ENCODE measurements at places on chromosomes 5 and 9.

GRCh38 chr9:9387511-9388115 lies 1225.2 kb downstream of the PTPRD start:
- no peaks in the 10 kb centered on the region for H3K27me3 ChIP-seq
- no peak overlapping the region for H3K4me3 ChIP-seq
- H3K27ac ChIP-seq: no peak overlapping the region
- H3K4me1 ChIP-seq: no peaks in the 10 kb centered on the region
- H3K36me3 ChIP-seq: no peaks in the 10 kb centered on the region

DNA sequence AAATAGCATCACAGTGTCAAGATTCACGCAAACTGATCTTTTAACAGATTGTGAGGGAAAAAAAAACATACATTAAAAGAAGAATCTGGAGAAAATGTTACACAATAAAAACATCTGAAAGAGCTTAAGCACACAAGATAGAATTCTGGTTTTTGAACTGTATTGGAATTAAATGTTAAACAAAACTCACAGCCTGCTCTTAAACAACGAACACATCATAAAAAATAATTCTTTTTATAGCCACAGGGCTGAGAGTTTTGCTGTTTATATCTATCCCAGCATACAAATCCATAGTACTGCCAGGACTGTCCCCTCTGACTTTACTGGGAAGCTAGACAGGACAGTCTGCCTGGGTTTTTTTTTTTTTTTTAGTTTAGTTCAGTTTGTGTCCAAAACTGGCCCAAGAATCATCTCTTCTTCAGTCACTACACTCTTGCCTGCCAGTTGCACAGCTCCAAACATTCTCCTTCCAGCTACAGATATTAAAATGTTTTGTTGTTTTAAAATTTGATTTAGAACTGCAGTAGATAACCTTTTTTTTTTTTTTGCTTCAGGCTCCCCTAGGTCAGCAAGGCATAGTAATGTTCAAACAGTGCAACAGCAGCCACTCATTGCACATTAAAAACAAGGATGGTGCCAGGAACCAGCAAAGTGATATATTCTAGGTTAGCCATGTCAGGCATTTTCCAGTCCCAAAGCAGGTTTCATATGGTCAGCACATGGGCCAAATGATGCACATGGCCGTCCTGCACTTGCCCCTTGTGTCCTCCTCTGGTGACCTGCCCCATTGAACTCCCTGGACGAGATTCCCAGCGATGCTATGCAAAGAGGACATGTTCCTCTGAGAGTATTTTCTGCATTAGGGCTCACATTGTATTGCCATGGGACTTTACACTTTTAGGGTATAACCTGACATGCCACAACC lies 173.6 kb downstream of the ARL15 start:
- H3K27ac ChIP-seq: no peak overlapping the region
- no peak overlapping the region for H3K4me3 ChIP-seq
- DNase-seq: no peak
- H3K4me1 ChIP-seq: peaks cover 10% of the 10 kb centered on the region

- H3K36me3 ChIP-seq: no peaks in the 10 kb centered on the region
- H3K27ac ChIP-seq: no peak overlapping the region
- peaks cover 43% of the 10 kb centered on the region for H3K4me1 ChIP-seq
- peak; percentile 47 for DNase-seq
- H3K4me3 ChIP-seq: no peak overlapping the region
- H3K27me3 ChIP-seq: no peaks in the 10 kb centered on the region
These were observed 253.4 kb downstream of the ARHGAP26 start for GRCh38 chr5:143023411-143024096.

DNA sequence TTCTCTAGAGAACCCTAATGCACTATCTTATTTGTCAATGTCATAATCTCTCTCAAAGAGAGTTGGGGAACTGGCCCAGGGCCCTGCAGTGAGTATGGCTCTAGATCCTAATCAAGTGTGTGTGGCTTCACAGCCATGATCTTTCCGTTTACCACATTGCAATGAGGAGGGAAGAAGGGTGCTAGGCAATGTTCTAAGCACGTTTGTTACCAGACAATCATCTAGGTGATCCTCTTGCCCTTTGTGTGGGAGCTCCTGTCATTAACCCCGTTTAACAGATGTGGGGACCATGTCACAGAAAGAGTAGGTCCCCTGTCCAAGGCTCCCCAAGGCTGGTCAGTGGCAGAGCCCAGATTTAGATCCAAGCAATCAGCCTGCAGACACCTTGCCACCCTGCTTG lies 128.2 kb upstream of the IRX4 start:
- H3K27ac ChIP-seq: no peak overlapping the region
- no peak overlapping the region for H3K4me3 ChIP-seq
- H3K27me3 ChIP-seq: no peaks in the 10 kb centered on the region
- H3K4me1 ChIP-seq: no peaks in the 10 kb centered on the region

GRCh38 chr5:112908854-112909253 lies 13.2 kb downstream of the REEP5 start:
- H3K4me3 ChIP-seq: no peak overlapping the region
- no peak overlapping the region for H3K27ac ChIP-seq
- H3K4me1 ChIP-seq: no peaks in the 10 kb centered on the region
- H3K27me3 ChIP-seq: no peaks in the 10 kb centered on the region

- H3K27ac ChIP-seq: no peak overlapping the region
- H3K36me3 ChIP-seq: no peaks in the 10 kb centered on the region
- peak overlapping the region; percentile 59 for H3K4me3 ChIP-seq
- no peaks in the 10 kb centered on the region for H3K4me1 ChIP-seq
- no peaks in the 10 kb centered on the region for H3K27me3 ChIP-seq
These were observed 2.1 kb downstream of the ITGA1 start for GRCh38 chr5:52789851-52790250.

Measured in SJCRH30 (cell line).